Kidney (tissue), 22 donors: ENCODE measurements at places on chromosomes 3 and 15. TPM values are rescaled to one million over a fixed set of nuclear protein-coding genes. Genes with fewer than 3 reads are reported as not detected.

The GOLGA8J gene
- total RNA-seq: not detected

The ABI3BP gene
- 160 TPM for total RNA-seq

DNA sequence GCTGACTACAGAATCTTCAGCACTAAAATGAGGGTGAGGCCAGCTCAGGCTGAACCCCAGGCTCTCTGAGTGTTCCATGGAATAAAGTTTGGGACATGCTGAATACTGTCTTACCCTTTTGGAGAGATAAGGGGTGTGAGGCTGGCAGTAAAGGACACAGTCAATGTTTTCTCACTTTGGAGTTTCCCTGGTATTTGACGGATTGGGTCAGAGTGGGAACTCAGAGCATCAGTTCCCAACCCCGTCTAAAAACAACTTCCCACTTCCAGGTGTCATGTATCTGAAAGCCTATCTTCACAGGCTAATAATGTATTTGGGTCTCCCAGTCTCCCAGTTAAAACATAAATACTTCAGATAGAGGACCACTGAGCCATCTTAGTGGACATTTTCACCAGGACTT lies 180.7 kb downstream of the TLE3 start:
- no peak for DNase-seq

- no peak for DNase-seq
These were observed 13.9 kb upstream of the PAQR9 start for GRCh38 chr3:142977399-142977728.

DNA sequence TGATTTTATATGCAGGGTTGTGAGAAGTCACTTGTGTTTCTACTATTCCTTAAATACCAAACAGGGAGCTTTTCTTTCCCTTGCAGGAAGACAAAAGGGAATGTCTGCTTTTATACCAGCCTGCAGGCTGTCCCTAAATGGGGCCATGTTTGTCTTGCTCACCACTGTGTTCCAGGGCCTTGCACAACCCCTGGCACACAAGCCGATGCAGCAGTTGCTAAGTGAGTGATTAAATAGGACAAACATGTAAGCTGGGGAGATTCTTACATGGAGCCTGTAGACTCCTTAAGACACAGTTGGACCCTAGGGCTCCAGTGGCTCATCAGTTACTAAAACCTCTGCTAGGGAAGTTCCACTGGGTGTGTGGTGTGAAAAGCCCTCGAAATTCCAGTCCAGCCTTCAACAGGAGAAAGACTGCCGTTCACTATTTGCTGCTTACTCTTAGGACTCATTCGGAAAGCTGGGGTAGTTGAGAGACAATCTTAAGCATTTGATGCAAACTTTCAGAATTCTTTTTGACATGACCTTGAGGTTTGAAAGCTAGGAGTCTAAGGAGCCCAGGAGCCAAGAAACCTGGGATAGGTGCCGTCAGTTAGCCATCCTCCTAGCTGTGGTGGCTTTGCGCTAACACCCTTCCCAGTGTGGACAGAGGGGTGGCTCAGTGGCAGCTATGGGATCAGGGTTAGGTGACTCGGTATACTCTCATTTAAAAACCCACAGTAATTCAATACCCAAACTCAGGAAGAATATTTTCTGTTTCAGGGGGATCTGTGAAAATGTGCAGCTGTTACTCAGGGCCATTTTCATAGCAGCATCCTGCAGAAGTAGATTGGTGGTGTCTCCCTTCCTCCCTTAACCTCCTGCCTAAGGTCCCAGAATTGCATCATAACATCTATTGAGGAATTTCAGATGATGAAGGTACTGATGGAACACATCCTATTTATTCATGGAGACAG lies 39.1 kb downstream of the SYNM start:
- no peak for DNase-seq
